GM19239 (cell line): ENCODE measurements at places on chromosomes 16 and 17.

DNA sequence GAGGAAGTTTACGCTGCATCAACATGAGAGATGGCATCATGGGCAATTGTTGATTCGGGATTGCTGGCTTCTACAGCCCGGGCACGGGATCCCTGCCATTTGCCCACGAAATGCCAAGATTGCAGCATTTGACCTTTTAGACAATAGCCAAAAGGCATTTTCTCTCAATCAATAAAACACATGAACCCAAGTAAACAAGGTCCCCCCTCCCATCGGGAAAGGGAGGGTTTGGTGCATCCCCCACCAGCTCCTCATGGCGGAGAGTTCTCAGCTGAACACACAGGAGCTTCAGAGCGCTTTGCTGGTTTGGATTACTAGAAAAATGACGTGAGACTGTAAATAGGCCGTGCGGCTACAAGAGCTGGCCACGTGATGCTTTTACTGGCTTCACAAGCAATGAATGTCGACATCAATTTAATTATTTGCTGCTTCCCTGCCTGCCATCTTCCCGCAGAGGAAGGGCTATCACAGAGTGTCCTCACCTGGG is 147.6 kb downstream of the C16orf95 start:
- DNase-seq = no peak

DNA sequence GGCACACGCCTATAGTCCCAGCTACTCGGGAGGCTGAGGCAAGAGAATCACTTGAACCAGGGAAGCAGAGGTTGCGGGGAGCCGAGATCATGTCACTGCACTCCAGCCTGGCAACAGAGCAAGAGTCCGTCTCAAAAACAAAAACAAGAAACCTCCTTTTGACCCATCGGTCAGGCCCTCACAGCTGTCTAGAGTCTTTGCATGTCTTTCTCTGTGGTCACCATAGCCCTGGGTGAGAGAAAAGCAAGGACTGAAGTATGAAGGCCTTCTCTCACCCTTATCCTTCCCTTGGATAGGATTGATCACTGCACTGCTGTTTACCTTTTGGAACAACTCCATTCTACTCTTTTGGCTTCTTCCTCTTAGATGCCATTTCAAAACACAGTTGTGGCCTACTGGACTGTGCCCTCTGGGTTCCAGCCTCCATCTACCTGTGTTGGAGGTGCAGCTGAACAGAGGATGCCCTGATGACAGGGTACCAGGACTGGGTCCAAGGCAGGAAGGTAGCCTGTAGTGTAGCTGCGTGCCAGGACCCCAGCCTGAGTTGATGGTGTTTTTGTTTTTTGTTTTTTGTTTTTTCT is 37.1 kb downstream of the LDHD start:
- no peak for DNase-seq

DNA sequence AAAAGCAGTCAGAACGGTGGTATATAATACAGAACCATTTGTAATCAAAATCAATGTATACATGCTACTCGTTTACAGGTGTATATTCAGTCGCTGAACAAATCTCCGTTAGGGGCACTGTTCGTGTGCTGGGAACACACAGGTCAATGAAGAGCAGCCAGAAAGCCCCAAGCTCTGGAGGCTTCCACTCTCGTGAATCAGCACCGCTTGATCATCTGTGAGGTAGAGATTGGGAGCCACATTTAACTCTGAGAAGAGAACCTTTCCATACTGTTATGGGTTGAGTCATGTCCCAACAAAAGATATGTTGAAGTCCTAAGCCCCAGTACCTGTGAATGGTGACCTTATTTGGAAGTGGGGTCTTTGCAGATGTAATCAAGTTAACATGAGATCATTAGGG is 5.4 kb upstream of the CYTH1 start:
- DNase-seq = no peak

- DNase-seq = no peak
These were observed 255.5 kb downstream of the PARN start for GRCh38 chr16:14374451-14375131.

- no peak for DNase-seq
These were observed 31.9 kb upstream of the MPHOSPH6 start for GRCh38 chr16:82201926-82202325.

DNA sequence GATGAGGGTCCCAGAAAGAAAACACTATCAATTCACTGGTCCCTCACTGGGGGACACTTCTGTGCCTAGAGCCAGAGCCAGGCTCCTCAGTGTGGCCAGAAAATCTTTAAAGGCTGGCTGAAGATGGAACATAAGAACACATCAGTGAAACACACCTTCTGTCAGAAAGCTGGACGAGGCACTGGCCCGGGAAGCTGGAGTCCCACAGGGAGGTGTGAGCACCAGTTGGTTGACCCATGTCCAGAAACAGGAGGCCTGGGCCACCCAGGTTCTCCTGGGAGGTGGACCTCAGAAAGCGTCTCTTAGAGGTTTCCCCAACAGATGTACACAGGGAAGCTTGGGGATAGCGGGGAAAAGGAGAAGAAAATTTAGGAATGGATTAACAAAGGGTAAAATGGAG is 56.2 kb upstream of the ALDH3A2 start:
- DNase-seq = no peak

- DNase-seq = no peak
These were observed 34.8 kb downstream of the CMTM3 start for GRCh38 chr16:66639091-66639885.

GRCh38 chr16:58847902-58848661 is 114.0 kb upstream of the GOT2 start:
- no peak for DNase-seq

- DNase-seq = peak; percentile 79
These were observed 24.2 kb downstream of the KLHL36 start for GRCh38 chr16:84672276-84673202.

GRCh38 chr16:89741342-89742014 is 20.1 kb downstream of the ZNF276 start:
- DNase-seq = no peak

DNA sequence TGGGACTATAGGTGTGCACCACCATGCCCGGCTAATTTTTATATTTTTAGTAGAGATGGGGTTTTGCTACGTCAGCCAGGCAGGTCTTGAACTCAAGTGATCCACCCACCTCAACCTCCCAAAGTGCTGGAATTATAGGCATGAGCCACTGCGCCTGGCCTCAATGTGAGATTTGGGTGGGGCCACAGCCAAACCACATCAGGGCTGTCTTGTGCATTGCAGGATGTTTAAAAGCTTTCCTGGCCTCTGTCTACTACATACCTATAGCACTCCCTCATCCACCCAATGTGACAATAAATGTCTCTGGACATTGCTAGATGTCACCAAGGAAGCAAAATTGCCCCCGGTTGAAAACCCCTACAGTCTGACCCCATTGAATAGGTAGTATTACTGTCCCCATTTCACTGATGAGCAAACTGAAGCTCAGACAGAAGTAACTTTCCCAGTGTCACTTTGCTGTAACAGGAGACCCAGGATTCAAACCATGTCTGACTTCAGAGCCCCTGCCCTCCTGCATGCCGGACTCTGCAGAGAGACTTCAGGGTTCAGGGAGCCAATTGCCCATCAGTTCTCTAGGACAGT is 3.6 kb upstream of the MAP3K14 start:
- DNase-seq = no peak

GRCh38 chr16:49615576-49615975 is 240.3 kb downstream of the ZNF423 start:
- DNase-seq = no peak

- no peak for DNase-seq
These were observed 51.4 kb downstream of the GPATCH8 start for GRCh38 chr17:44451832-44452231.

DNA sequence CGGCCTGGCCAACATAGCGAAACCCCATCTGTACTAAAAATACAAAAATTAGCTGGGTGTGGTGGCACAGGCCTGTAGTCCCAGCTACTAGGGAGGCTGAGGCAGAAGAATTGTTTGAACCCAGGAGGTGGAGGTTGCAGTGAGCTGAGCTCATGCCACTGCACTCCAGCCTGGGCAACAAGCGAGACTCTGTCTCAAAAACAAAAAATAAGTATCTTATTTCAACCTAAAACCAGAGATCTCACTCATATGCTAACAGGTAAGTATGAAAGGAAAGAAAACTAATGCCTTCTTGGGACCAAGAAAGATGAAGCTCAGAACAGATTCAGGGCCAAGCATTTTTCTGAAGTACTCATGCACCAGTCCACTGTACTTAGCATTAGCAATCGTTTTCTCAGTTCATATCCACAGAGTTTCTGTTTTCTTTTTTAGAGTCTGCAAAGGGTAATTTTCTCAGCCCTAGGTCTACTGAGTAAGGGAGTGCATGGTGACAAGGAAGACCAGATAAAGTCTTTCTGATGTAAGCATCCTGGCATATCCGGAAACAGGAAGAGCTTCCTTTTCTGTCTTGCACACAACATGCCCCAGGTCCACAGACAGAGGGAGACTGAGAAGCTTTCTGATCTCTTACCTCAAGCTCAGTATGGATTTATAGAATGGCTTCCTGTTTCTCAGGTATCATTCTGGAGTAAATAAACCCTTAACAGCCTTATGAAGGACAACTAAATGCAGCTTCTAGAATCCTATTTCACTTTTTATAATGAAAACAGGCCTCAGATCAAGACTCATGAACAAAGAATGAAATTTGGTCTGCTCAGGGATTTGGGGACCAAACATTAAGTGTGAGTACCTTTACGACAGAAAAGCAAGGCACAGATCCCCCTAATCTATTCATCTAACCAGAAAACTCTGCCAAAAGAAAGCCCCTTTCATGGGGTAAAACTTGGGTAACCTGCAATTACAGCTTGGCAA is 38.7 kb upstream of the FOXJ1 start:
- DNase-seq = peak; percentile 30

GRCh38 chr17:4498461-4499397 is at the start of gene SPNS2:
Gene SPNS2, plus strand, starts transcription at chr17:4498881. Its CDS starts 167 bp downstream, at chr17:4499048.
- DNase-seq = peak; percentile 96

DNA sequence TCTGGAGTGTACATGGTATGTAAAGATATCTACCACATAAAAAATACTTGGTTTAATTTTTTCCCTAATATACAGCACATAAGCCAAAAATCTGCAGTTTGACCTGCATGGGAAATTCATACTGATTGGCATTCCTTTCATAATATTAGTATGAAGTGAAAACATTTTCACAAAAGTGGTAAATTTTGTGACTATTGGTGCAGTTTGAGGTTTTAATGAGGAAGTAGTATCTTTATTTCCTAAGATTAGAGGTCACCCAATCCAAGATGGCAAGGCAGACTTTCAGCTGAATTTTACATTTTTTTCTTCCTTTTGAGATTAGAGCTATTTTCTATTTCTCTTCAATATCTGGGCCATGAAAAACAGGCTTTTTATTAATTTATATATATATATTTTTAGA is 21.2 kb downstream of the METTL9 start:
- no peak for DNase-seq

DNA sequence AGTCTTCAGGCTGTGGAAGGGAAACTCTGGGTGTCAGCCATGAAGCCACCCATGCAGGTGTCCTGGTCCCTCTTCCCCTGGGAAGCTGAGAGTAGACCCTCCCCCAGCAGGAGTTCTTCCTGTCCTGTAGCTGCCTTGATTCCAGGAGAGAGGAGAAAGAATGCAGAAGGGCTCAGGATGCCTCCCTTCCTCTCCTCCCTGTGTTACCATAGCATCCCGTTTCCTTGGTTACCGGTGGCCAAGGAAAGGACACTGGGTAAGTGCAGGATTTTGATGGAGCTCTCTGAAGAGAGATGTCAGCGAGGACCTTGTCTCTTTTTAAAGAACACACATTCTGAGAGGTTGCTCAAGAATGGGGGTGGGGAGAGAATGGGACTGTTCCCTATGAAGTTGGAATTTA is 304.1 kb upstream of the N4BP1 start:
- no peak for DNase-seq

DNA sequence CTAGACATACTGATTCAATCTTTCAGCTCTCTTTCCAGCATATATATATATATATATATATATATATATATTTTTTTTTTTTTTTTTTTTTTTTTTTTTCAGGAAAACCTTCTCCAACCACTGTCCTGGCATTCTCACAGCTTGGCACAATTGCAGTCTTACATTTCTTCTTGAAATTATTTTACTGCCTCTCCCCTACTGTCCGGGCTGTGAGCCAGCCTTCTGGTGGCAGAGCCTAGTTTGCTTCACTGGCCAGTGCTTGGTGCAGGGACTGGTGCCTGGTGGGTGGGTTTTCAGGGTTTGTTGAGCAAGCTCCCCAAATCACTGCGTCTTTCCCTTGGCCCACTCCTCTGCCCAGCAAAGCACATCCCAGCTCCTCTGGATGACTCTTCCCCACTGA is 28.5 kb downstream of the PRSS54 start:
- DNase-seq = no peak

DNA sequence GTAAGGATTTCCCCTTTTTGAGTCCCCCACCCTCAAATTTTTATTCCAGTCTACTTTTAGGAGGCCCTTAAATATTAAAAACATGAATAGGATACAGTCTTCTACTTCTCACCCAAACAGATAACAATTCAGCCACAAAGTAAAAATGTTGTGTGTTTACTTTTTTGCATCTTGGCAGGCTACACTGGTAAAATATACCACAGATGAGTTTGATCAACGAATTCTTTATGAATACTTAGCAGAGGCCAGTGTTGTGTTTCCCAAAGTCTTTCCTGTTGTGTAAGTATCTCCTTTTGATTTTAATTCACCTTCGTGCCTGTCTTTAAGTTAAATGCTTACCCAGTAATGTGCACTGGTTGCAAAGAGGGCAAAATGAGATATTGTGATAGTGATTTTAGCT is 34.4 kb upstream of the RAB11FIP4 start:
- DNase-seq = no peak

GRCh38 chr16:1670371-1670770 is 7.7 kb upstream of the JPT2 start:
- no peak for DNase-seq

DNA sequence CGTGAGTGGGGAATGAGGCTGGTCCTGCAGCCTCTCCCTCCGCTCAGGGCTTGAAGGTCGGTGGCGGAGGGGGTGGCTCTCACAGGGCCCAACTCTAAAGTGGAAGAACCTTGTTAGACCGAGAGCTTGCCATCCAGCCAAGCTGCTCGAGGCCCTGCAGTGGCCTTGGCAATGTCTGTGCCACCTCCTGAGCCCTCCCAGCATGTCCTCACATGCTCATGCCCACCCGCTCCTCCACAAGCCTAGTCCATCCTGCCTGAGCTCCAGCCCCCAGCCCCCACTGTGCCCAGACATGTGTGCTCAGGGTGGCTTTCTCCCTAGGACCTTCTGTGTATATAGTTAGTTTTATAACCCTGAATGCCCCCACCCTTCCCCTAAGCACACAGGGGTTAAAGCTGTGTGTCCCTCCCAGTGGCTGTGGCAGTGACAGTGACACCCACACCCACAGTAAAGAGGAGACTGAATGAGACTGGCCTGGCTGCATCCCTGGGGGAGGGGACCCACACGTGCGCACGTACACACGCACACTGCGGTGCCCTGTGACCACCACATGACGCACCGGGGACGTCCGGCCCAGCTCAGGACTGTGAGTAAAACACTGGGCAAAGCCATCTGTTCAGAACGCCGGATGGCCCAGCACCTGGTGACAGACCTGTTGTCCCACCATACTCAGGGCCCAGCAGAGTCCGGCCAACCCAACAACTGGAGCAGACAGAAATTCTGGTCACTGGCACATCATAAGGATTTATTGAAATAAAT is 15.6 kb downstream of the PDK2 start:
- no peak for DNase-seq
